Spinal cord (tissue), 10 donors: ENCODE measurements at places on chromosomes 1 and 21. TPM values are rescaled to one million over a fixed set of nuclear protein-coding genes. Genes with fewer than 3 reads are reported as not detected.

DNA sequence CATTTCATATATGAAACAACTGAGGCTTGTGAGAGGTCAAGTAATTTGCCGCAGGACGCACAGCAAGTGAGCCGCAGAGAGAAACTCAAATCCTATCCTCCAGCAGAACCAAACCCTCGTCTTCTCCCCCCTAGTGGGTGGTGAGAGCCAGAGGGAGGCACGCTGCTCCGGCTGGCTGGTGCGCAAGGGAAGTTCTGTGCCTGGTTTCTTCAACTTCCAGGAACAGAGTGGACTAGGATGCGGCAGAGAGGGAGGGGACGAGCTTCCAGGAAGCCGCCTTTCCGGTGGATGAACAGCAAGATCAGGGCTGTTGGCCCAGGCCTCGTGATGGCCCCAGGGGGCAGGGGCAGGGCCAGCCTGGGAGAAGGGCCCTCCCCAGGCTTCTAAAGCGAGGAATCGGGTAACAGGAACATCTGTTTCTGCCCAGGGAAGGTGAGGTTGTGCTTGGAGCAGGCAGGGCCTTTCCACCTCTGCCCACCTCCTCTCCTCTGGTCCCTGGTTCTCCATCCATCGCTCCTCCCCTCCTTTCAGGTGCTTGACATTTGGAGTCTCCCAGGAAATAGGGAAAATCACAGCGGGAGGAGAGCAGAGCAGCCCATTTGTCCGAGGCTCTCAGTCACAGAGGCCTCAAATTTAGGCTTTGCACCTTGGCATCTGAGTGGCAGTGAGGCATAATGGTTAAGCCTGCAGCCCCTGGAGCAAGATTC lies 16.8 kb upstream of the PDIK1L start:
- H3K36me3 ChIP-seq = no peaks in the 10 kb centered on the region
- no peak for DNase-seq
- no peak overlapping the region for H3K27ac ChIP-seq
- no peak overlapping the region for H3K4me3 ChIP-seq
- H3K4me1 ChIP-seq = peaks cover 10% of the 10 kb centered on the region

- H3K4me1 ChIP-seq = no peaks in the 10 kb centered on the region
- no peak overlapping the region for H3K27ac ChIP-seq
- no peak for DNase-seq
- H3K4me3 ChIP-seq = no peak overlapping the region
- H3K36me3 ChIP-seq = no peaks in the 10 kb centered on the region
- no peaks in the 10 kb centered on the region for H3K27me3 ChIP-seq
Measured at GRCh38 chr21:14995226-14995625, 69.6 kb downstream of the NRIP1 start.

DNA sequence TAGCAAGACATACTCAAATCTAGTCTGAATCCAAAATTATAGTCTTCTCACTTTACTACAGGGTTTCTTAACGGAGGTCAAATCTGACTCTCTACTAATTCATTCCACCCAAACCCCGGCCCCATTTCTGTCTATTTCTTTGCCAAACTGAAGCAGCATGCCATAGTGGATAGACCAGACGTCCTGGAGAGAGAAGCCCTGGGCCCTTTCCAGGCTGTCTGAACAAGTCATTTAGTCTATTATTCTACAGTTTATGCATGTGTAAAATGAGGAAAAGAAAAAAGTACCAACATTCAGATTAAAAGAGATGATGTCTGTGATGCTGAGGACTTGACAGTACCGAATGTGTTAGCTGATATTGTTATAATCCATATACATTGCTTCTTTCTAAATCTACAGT lies 95.0 kb downstream of the GDAP2 start:
- no peaks in the 10 kb centered on the region for H3K36me3 ChIP-seq
- H3K27ac ChIP-seq = no peak overlapping the region
- H3K27me3 ChIP-seq = no peaks in the 10 kb centered on the region

DNA sequence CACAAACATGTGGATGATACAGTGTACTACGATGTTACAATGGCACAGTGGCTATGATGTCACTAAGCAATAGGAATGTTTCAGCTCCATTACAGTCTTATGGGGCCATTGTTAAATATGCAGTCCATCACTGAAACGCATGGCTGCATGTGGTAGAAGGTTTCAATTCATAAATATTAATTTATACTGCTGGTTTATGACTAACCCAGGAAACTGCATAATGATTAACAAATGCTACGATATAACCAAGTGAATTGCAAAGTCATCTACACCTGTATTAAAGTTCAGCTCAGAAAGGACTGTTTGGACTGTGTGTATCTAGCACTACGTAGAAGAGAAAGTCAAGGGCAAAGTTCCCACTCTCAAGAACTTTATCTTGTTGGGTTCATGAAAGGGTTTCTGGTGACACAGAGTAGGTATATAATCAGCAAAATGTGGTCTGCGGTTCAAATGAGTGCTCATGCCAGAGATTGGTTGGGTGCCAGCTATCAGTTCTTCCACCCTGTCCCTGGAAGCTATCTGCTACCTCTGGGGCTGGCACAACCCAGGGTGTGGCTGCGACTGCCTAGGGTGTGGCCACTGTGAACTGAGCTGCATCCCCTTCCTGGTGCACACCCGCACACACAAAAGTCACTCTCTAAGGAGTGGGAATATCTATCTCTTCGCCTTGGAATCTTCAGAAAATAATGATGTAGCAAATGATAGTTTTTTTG lies 14.8 kb downstream of the MGST3 start:
- H3K27me3 ChIP-seq = no peaks in the 10 kb centered on the region
- no peaks in the 10 kb centered on the region for H3K4me1 ChIP-seq
- no peak for DNase-seq
- peaks cover 2% of the 10 kb centered on the region for H3K36me3 ChIP-seq

DNA sequence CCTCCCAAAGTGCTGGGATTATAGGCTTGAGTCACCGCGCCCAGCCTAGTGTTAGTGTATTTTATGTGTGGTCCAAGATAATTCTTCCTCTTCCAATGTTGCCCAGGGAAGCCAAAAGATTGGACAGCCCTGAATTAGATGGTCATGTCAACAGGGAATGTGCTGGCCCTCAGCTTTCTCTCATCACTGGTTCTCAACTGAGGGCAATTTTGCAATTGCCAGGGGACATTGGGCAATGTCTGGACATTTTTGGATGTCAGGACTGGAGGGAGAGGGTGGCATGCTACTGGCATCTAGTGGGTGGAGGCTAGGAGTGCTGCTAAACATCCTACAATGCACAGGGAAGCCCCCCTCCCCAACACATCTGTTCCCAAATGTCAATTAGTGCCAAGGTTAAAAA lies 95.0 kb downstream of the LAMC2 start:
- H3K27me3 ChIP-seq = no peaks in the 10 kb centered on the region
- no peak overlapping the region for H3K27ac ChIP-seq
- DNase-seq = no peak
- H3K36me3 ChIP-seq = peaks cover 16% of the 10 kb centered on the region

GRCh38 chr1:175383239-175383638 lies 190.7 kb upstream of the KIAA0040 start:
- no peaks in the 10 kb centered on the region for H3K27me3 ChIP-seq
- H3K4me1 ChIP-seq = peaks cover 3% of the 10 kb centered on the region
- no peak for DNase-seq

DNA sequence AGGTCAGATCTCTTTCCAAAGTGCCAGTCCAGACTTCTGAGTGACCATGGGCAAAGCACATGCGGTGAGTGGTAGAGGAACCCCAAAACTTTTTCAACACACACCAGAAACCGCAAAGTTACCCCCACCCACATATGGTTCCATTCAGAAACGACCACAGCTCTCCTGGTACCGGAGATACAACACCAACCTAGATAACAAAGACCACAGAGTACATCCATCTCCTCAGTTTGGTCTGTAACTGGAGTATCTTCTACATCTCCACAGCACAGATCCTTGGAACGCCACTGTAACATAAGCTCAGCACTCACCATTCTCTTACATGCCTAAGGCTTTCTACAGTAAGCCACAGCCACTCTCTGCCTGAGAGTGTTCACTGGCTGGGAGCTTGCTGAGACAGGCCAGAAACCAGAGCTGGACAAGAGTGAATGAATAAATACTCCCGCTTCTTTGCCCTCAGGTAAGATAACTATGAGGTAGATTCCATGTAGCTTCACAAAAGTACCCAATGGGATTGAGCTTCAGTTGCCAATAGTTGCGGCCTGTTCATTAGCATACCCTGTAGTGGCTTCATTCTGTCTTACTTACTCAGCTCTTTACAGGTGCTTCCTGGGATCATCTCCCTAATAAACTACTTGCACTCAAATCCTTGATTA lies 81.8 kb downstream of the SMYD3 start:
- no peak overlapping the region for H3K4me3 ChIP-seq
- DNase-seq = no peak
- H3K4me1 ChIP-seq = no peaks in the 10 kb centered on the region
- no peaks in the 10 kb centered on the region for H3K36me3 ChIP-seq
- H3K27me3 ChIP-seq = no peaks in the 10 kb centered on the region

GRCh38 chr21:25568246-25568645 lies 39.0 kb downstream of the MRPL39 start:
- DNase-seq = peak; percentile 11
- H3K36me3 ChIP-seq = no peaks in the 10 kb centered on the region
- H3K27ac ChIP-seq = no peak overlapping the region
- H3K27me3 ChIP-seq = no peaks in the 10 kb centered on the region
- H3K4me1 ChIP-seq = no peaks in the 10 kb centered on the region

DNA sequence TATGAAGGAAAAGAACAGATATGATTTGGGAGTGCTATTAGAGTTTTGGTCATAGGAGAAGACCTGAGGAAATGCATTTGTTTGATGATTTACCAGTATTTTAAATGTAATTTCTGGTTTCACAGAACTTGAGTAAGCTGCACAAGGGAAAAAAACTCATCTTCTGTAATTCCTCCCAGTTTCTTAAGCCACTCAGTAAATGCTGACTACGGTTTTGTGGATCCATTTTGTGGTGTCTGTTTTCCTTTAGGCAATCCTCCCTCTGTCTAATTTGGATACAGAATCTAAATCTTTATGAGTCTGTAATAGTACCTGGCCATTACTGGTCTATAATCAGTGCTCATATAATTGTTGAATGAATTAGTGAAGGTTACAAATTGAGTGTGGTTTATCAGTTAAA lies 72.0 kb downstream of the OLFML2B start:
- H3K4me3 ChIP-seq = no peak overlapping the region
- H3K27ac ChIP-seq = no peak overlapping the region
- no peaks in the 10 kb centered on the region for H3K4me1 ChIP-seq
- DNase-seq = no peak
- H3K27me3 ChIP-seq = no peaks in the 10 kb centered on the region

ACTA1 gene
- 1.5 TPM for total RNA-seq

- H3K36me3 ChIP-seq = peaks cover 26% of the 10 kb centered on the region
Measured at GRCh38 chr1:176864211-176864610, 300.3 kb downstream of the ASTN1 start.

- H3K36me3 ChIP-seq = no peaks in the 10 kb centered on the region
- H3K27ac ChIP-seq = no peak overlapping the region
- DNase-seq = no peak
- no peaks in the 10 kb centered on the region for H3K4me1 ChIP-seq
- H3K27me3 ChIP-seq = no peaks in the 10 kb centered on the region
- H3K4me3 ChIP-seq = no peak overlapping the region
Measured at GRCh38 chr1:83970114-83970513, 28.8 kb downstream of the TTLL7 start.

GRCh38 chr1:43319766-43320165 lies 17.9 kb upstream of the MPL start:
- DNase-seq = no peak
- no peaks in the 10 kb centered on the region for H3K36me3 ChIP-seq
- no peak overlapping the region for H3K27ac ChIP-seq
- no peaks in the 10 kb centered on the region for H3K27me3 ChIP-seq
- peaks cover 15% of the 10 kb centered on the region for H3K4me1 ChIP-seq

- peaks cover 5% of the 10 kb centered on the region for H3K27me3 ChIP-seq
- DNase-seq = no peak
- no peak overlapping the region for H3K4me3 ChIP-seq
- no peak overlapping the region for H3K27ac ChIP-seq
Measured at GRCh38 chr1:212916481-212917133, 33.7 kb upstream of the VASH2 start.

DNA sequence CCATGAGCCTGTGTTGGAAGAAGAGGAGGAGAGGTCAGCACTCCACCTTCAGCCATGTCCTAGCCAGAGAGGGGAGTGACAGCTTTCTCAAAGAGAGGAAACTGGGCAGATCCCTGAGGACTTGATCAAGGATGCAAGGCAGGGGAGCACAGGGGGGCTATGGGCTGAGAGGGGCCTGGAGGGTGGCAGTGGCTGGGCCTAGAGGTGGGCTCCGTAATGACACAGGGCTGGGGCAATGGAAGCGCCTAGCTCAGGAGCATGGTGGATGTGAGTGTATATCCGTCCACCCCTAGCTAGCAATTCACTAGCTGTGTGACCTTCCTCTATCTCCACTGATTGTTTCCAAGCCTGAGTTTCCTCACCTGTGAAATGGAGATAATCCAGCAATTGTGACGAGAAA lies 32.6 kb downstream of the NEK2 start:
- H3K4me3 ChIP-seq = no peak overlapping the region
- H3K27ac ChIP-seq = no peak overlapping the region

SMIM1 gene
- total RNA-seq = 0.99 TPM

- peaks cover 27% of the 10 kb centered on the region for H3K27me3 ChIP-seq
- H3K36me3 ChIP-seq = peaks cover 12% of the 10 kb centered on the region
- no peak overlapping the region for H3K4me3 ChIP-seq
- no peak overlapping the region for H3K27ac ChIP-seq
- DNase-seq = no peak
- peaks cover 30% of the 10 kb centered on the region for H3K4me1 ChIP-seq
Measured at GRCh38 chr1:6179564-6180175, 451 bp downstream of the CHD5 start.

GRCh38 chr1:229461032-229461668 lies 27.3 kb upstream of the ACTA1 start:
- no peak for DNase-seq
- no peaks in the 10 kb centered on the region for H3K27me3 ChIP-seq
- H3K36me3 ChIP-seq = peaks cover 39% of the 10 kb centered on the region
- H3K4me3 ChIP-seq = no peak overlapping the region

DNA sequence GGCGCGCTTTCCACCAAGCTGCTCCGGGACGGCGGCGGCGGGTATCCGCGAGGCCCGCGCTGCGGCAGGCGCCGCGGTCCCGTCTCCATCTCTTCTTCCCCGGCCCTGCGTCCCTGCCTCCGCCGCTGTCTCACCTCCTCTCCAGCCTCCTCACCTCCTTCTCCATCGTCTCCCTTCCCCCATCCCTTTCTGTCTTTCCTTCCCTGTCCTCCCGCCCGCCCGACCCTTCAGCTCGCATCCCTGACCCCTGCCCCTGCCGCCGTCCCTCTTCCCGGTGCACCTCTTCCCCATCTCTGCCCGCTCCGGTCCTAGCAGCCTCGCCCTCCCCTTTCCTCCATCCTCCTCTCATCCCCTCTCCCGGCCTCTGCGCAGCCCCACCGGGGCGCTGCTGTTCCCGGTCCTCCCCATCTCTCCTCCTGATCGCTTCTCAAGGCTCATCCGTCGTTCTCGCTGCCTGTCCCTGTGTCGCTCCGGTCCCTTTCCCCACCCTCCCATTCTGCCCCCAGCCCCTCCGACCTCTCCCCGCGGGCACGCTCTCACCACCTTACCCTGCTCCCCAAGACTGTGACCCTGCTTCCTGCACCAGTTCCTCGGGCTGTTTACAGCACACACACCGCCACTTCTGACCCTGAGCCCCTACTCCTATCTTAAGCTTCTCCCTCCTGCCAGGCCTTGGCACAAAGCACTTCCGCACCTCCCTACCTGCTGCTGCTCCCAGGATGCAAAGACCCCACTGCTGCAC lies 760 bp upstream of the NPHP4 start:
- H3K36me3 ChIP-seq = peaks cover 34% of the 10 kb centered on the region
- peak; percentile 51 for DNase-seq
- H3K27me3 ChIP-seq = peaks cover 3% of the 10 kb centered on the region
- no peak overlapping the region for H3K27ac ChIP-seq

FAM151A gene
- not detected for total RNA-seq

C1orf141 gene
- 0.33 TPM for total RNA-seq

TMEM51 gene
- total RNA-seq = 14.4 TPM

ZNF697 gene
- 13.8 TPM for total RNA-seq
